ENCODE measurements at places on chromosomes 11 and 22.

DNA sequence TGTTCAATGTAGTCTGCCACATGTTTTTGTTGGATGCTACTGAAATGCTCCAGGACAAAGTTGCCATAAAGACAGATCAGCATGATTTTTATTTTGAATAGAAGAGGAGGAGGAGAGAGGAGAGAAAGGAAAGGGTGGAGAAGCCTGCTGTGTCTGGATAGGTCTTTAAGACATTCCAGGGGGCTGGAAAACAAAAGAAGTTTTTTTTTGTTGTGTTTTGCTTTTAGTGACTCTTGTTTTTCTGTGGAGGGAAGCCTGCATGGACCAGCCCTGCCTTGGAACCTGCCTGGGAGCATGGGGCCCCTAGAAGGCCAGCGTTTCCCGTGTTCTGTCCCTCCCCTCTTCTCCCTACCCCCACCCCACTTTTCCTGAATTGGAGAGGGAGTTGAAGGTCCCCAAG lies 2.3 kb downstream of the TSPAN18 start:
- no peak for DNase-seq

- no peak for DNase-seq
Measured at GRCh38 chr11:78958444-78958843, 383.8 kb upstream of the NARS2 start.

DNA sequence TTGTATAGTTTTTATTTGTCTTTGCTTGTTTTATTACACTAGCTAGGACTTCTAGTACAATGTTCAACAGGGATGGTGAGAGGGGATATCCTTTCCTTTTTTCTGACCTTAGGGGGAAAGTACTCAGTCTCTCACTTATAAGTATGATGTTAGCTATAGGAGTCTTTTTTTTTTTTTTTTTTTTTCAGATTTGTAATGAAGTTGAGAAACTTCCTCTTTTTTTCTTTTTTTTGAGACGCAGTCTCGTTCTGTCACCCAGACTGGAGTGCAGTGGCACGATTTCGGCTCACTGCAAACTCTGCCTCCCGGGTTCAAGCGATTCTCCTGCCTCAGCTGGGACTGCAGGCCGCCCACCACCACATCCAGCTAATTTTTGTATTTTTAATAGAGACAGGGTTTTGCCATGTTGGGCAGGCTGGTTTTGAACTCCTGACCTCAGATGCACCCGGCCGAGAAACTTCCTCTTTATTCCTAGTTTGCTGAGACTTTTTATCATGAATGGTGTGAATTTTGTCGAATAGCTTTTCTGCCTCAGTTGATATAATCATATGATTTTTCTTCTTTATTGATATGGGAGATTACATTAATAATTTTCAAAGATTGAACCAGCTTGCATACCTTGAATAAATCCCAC lies 10.9 kb downstream of the TRIM22 start:
- DNase-seq: no peak

- DNase-seq: no peak
Measured at GRCh38 chr11:36150986-36151385, 138.2 kb downstream of the COMMD9 start.

- DNase-seq: peak; percentile 89
Measured at GRCh38 chr11:75328426-75329277, 22.8 kb downstream of the ARRB1 start.
